ENCODE measurements at places on chromosomes 3 and 15.

DNA sequence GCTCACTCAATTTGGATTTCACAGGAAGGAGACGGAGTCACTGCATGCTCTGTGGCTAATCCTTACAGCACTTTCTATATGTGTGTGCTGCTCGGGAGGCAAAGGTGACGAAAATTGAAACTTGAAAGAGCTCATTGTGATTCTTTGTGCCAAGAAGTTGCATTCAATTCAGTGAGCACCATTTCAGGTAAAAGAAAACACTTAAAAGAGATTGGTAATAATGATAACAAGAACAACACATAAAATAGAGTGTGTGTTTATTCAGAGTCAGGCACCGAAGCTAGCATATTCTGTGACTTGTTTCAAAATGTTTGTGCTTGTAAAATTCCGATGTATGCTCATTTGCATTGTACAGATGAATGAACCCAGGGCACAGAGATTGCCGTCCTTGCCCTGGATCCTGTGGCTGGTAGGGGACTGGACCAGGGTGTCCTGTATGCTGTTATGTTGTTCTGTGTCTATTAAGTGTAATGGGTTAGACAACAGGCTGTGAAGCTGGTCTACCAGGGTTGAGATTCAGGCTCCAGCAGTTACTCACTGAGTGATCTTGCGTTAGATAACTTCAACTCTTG, 193.3 kb upstream of the PROK2 start:
- DNase-seq, result no peak

GRCh38 chr15:39144051-39144450, 436.8 kb upstream of the THBS1 start:
- no peak for DNase-seq

- DNase-seq, result no peak
Observed at GRCh38 chr3:16825617-16826204, 59.0 kb upstream of the PLCL2 start.

DNA sequence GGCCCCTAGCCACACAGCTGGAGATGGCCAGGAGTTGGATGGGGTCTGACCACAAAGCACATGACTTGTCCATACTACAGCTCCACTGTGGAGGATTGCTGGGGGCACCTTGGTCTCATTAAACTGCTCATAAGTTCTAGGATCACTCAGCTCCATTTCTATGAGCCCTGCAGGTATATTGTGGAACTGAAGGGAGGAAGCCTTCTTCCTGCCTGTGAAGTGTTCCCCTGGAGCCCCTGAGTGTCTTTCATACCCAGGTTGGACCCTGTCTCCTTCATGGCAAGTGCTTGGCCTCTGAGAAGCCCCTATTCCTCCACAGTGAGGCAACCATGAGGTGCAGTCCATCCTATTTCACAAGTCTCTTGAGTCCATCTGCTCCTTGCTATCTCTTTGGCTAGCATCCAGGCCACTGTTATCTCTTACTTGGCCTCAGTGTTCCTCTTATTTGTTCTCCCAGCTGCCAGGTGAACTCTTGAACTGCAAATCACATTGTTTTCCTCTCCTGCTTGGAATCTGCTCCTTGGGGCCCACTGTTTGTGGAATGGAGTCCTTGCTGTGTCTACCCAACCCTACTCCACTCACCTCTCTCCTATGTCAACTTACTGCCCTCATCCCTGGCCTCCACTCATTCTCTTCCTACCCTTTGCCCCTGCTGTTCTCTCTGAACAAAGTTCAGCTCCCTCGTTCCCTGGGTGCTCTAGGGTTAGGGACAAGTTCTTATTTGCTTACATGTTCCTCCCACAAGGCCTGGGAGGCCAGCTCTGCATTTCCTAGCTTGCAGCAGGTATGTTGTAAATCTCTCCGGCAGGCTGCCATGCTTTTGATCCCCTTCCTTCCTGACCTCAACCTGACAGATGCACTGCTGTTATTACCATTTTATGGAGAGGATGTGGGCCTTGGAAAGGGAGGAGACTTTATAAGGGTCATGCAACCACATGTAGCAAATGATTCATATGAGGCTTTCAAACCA, 1.2 kb downstream of the ACOX2 start:
- DNase-seq, result no peak

- DNase-seq, result no peak
Observed at GRCh38 chr3:106792716-106793115, 584.5 kb upstream of the CCDC54 start.

DNA sequence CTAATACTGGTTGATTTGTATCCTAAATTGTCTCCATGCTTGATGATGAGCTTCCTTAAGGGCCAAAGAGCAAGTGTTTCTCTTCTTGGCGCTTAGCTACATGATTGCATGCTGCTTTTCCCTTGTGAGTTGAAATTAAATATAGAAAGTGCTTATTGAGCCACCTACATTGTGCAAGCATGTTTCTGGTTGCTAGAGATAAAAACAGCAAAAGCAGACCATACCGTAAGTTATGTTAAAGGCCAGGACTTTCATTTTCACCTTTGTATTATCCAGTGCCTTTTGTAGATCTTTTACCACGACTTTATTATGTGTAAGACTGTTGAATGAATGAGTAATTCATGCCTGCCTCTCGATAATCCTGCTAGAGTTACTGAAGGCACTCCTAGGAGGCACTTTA, 41.9 kb upstream of the CCNB2 start:
- DNase-seq, result no peak

- DNase-seq, result no peak
Observed at GRCh38 chr3:128494367-128494650, 1.3 kb upstream of the GATA2 start.

DNA sequence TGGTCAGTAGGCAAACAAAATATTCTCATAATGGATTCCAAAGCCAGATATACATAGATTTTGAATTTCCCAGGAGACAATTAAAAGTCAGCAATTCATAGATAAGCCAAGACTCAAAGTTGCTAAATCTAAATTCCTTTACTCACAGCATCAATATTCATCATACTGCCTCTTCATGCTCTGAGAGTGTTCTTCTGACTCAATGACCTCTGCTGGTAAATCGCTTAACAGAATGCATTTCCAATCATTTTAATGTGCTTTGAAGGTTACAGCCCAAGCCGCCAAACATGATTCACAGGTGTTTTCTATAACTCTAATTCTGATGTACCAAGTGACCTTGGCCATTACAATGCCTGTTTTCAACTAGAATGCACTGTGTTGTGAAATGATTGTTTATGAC, 24.2 kb upstream of the SLC4A7 start:
- DNase-seq, result no peak

GRCh38 chr3:81364411-81364810, 397.0 kb downstream of the GBE1 start:
- DNase-seq, result no peak

DNA sequence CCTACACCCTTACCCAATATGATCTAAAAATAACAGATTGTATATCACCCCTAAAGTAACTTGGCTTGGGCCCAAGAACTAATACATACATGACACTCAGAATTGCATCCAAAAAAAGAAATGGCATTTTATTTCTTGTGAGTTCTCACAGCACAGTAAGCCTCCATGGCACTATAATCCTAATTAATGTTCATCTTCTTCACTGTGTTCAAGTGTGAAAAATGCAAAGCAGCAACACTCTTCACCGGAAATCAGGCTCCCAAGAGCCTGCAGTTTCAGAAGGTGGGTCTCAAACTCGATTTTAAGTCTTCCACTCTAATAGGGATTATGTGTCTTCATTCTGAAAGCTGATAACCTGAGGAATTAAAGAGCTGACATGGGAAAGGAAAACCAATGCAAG, 142.8 kb upstream of the TSC22D2 start:
- DNase-seq, result no peak

GRCh38 chr3:159649951-159650350, 338.7 kb upstream of the IL12A start:
- no peak for DNase-seq

DNA sequence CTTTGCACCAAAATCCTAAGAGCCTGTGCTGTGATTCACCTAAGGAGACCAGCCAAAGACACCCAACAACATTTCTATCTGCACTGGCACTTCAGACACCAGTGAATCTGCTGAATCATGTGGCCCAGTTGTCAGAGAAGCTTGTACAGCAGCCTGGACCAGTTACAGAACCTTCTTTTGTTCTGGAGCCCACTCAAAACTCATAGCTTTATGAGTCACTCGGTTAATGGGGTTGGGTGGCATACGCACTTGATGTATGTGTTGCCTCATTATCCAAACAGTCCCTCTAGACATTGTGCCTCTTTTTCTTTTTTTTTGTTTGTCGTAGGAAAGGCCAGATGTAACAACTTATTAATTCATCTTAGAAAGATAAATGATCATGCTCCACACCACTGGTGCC, 25.6 kb upstream of the GOLGA6L2 start:
- no peak for DNase-seq

GRCh38 chr15:78767331-78767951, 43.8 kb downstream of the ADAMTS7 start:
- no peak for DNase-seq

- DNase-seq, result no peak
Observed at GRCh38 chr3:151121016-151121415, 35.6 kb downstream of the MED12L start.

DNA sequence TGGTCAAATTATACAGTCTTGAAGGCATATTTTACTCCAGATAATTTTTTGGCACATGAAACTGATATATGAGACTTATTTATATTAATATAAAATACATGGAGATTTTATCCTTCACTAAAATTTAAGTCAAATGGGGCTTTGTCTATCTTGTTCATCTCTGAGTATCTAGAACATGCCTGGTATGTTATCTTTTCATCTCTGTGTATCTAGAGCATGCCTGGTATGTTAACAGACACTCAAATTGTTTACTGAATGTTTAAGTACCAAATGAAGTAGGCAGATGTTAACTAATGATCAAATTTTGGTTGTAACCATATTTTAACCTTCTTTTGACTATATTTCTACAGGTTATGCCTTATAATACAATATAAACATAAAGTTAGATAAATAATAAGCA, 7.7 kb downstream of the GTF2A2 start:
- DNase-seq, result no peak

DNA sequence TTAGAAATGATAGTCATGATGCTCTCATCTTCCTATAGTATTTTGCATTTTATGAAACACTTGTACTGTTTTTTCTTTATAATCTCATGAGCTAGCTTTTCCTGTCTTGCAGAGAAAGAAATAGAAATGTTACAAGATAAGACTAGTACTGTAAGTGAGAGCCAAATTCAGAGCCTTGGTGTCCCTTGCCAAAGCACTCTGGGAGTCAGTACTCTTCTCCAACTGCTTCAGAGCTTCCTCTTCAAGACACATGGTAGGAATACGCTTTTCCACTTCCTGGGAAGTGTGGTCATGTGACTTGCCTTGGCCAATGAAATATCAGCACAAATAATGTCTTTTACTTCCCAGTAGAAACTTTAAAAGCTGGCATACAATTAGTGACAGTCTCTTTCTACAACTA, 112.4 kb downstream of the SEMA6D start:
- DNase-seq, result no peak

DNA sequence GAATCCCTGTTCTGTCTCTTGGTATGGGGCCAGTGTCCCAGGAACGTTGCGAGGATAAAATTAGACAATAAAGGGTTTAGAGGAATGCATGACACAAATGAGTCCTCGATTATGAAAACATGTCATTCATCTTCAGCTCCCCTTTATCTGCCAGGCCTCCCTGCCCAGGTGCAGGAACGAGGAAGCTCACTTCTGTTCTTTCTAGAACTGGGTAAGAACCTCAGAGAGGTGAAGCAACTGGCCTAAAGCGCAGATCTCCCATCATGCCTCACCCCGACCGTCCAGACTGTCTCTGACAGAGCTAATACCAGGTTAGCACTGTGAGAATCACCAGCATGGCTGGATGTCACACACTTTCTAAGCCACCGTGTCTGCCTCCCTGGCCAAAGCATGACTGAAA, 1.5 kb upstream of the ITIH1 start:
- no peak for DNase-seq

GRCh38 chr3:65170390-65171042, 482.7 kb upstream of the ADAMTS9 start:
- no peak for DNase-seq

GRCh38 chr15:101062471-101063171, 143.5 kb downstream of the LRRK1 start:
- DNase-seq, result no peak

DNA sequence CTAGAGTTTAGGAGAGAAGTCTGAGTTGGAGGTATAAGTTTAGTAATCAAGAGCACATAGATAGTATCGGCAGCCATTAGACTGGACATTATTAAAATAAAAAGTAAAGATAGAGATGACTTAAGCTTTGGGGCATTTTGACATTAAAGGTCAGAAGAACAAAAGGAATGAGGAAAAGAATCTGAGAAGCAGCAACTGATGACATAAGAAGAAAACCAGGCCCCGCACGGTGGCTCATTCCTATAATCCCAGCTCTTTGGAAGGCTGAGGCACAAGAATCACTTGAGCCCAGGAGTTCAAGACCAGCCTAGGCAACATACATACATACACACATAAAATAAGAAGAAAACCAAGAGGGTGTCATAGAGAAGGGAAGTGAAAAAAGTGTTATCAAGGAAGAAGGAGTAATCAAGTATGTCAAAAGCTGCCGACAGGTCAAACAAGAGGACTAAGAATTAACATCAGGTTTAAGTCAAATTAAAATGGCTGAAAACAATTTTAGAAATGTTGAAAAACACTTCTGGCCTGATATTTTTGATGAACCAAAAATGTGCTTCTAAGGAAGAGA, 38.9 kb downstream of the ACAP2 start:
- DNase-seq, result no peak

DNA sequence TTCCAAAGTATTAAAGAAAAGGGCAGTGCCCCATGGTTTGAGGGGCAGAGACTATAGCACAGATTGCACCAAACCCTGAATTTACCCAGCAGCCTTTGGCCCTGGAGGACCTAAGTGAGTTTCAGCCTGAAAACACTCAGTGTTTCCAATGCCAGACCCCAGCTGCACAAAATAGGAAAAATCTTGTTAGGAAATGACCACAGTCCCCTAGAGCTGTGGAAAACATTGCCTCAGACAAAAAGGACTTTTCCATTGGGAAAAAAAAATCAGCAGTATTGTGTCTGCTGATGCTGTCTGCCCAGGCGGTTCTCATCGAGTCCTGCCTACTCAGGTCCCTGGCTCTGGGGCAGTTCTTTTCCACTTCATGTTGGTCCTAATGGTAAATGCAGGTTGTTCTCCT, 121.7 kb upstream of the DLG1 start:
- no peak for DNase-seq

GRCh38 chr3:155549087-155549486, 195.8 kb downstream of the PLCH1 start:
- DNase-seq, result no peak

DNA sequence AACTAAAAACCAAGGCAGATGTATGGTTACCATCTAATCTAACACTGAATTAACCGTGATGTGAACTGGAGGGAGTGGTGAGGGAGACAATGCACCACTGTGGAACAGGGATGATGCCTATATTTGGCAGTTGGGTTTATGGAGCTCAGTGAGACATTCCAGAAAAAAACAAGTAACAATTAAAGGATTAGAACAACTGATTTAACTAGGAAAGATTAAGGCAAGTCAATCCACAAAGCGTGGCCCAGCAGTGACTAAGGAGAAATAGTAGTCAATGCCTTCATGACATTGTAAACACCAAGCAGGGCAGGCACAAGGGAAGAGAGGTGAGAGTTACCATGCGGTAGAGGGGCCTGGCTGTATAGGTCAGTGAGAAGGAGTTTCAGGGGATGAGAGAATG, 38.1 kb downstream of the CHAC1 start:
- DNase-seq, result no peak
